ENCODE measurements at places on chromosomes 4 and X. TPM values are rescaled to one million over a fixed set of nuclear protein-coding genes. Genes with fewer than 3 reads are reported as not detected.

DNA sequence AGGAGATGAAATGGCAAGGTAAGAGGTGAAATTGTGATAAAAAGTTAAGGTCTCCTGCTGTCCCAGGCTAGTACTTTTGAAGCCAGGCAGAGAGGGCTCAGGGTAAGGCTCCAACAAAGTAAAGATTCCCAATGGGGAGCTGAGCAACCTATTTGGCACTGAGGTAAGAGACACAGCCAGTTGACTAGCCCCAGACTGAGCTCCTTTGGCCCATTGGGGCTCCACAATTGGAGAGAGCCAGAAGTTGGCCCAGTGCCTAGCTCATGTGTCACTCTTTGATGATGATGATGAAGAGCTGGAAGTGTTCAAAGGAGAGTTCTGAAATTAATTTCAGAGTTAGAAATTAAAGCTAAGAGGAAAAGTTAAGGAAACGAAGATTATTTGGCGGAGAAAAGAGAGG lies 94.6 kb downstream of the RLIM start:
- no peaks in the 10 kb centered on the region for H3K36me3 ChIP-seq
- no peak overlapping the region for H3K4me3 ChIP-seq
- no peak for DNase-seq
- H3K27me3 ChIP-seq = no peaks in the 10 kb centered on the region

The SLC16A2 gene
- 0.60 TPM for total RNA-seq

DNA sequence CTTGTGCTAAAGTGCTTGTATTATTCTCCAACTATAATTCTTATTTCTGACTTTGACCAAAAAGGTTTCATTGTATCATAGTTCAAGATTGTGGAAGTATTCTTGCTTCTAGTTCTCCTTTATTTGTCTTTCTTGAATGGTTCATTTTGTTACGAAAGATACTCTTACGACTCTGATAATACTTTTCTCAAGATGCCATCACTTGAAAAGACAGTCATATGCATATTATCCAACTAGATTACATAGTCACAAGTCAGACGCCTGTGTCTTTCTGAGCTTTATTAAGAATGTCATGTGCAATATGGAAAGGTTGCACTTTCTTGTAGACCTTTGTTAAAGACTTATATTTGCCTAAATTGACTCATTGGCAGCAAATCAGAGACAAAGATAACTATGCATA lies 71.4 kb upstream of the HPGD start:
- no peaks in the 10 kb centered on the region for H3K36me3 ChIP-seq

GRCh38 chrX:125175991-125176584 lies 143.6 kb upstream of the TEX13C start:
- H3K27ac ChIP-seq = no peak overlapping the region
- no peaks in the 10 kb centered on the region for H3K36me3 ChIP-seq
- no peaks in the 10 kb centered on the region for H3K4me1 ChIP-seq
- H3K4me3 ChIP-seq = no peak overlapping the region

GRCh38 chr4:103099691-103100392 lies at the start of gene BDH2:
TSS of gene BDH2 (minus strand) at chr4:103099834. CDS start at chr4:103096254, 3,580 bp downstream.
- H3K4me3 ChIP-seq = peak within 1 kb of the TSS; percentile 81
- H3K27me3 ChIP-seq = no peaks in the 10 kb centered on the region
- peak within 1 kb of the TSS; percentile 75 for H3K27ac ChIP-seq
- H3K4me1 ChIP-seq = peaks cover 20% of the 10 kb centered on the region

DNA sequence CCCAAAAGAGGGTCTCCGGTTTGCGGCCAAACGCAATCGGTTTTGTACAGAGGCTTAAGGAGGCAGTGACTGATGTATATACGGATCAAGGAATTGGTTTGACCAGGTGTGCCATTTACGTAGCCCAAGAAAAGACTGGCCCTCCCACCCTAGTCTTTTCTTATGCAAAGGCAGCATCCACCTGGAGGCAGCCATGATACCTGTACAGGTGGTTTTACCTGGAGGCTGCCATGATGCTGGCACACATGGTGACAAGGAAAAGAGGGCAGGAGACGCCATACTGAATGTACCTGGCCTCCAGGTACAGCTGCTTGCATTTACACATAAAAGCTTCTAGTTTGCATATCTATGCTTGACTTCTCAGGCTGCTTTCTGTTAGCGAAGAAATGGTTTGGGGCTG lies 917.7 kb upstream of the INTU start:
- no peaks in the 10 kb centered on the region for H3K4me1 ChIP-seq
- H3K27ac ChIP-seq = no peak overlapping the region
- DNase-seq = no peak
- H3K4me3 ChIP-seq = no peak overlapping the region

DNA sequence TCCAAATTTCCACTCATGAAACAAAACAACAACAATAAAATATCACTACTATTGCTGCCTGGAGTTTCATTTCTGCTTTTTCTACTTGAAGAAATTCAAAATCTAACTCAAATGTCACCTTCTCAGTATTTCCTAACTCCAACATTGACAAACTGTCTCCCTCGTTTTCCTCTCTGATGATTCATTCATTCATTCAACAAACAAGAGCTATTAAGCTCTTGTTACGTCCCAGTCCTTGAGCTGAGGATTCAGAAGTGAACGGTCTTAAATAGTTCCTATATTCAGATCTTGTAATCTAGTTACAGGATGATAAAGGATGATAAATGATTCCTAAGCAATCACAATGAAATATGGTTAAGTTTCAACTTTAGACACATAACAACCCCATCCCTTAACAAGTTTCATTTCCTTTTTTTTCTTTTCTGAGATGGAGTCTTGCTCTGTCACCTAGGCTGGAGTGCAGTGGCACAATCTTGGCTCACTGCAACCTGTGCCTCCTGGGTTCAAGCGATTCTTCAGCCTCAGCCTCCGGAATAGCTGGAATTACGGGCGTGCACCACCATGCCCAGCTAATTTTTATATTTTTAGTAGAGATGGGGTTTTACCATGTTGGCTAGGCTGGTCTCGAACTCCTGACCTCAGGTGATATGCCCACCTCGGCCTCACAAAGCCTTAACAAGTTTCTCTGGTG lies 1.7 kb downstream of the SLC9B2 start:
- peak overlapping the region; percentile 99 for H3K27ac ChIP-seq
- DNase-seq = no peak
- peaks cover 46% of the 10 kb centered on the region for H3K36me3 ChIP-seq
- H3K27me3 ChIP-seq = no peaks in the 10 kb centered on the region
- H3K4me1 ChIP-seq = peaks cover 52% of the 10 kb centered on the region

- no peaks in the 10 kb centered on the region for H3K36me3 ChIP-seq
- H3K27me3 ChIP-seq = no peaks in the 10 kb centered on the region
- H3K4me3 ChIP-seq = no peak overlapping the region
- H3K4me1 ChIP-seq = no peaks in the 10 kb centered on the region
- DNase-seq = no peak
- H3K27ac ChIP-seq = no peak overlapping the region
Measured at GRCh38 chr4:188697243-188697642, 558.0 kb downstream of the TRIML1 start.

The FSTL5 gene
- total RNA-seq = not detected

The RPL34 gene
- 1,710 TPM for total RNA-seq
